MG63 (cell line): ENCODE measurements at places on chromosomes 1 and 21. TPM values are rescaled to one million over a fixed set of nuclear protein-coding genes. Genes with fewer than 3 reads are reported as not detected.

GRCh38 chr1:150575072-150575489 lies 4.3 kb downstream of the MCL1 start:
- DNase-seq: no peak

- no peak for DNase-seq
These were observed 572 bp downstream of the LPGAT1 start for GRCh38 chr1:211830055-211830327.

GRCh38 chr1:164709126-164709525 lies 150.1 kb downstream of the PBX1 start:
- no peak for DNase-seq

- DNase-seq: no peak
These were observed 23.4 kb upstream of the ARHGAP29 start for GRCh38 chr1:94260635-94261387.

GRCh38 chr1:91749788-91750231 lies 136.1 kb downstream of the TGFBR3 start:
- DNase-seq: no peak

Gene C4BPB
- total RNA-seq: 3.5 TPM in 1 of 2 replicates, not detected in the other

GRCh38 chr1:240831922-240832321 lies 220.0 kb upstream of the GREM2 start:
- DNase-seq: no peak

DNA sequence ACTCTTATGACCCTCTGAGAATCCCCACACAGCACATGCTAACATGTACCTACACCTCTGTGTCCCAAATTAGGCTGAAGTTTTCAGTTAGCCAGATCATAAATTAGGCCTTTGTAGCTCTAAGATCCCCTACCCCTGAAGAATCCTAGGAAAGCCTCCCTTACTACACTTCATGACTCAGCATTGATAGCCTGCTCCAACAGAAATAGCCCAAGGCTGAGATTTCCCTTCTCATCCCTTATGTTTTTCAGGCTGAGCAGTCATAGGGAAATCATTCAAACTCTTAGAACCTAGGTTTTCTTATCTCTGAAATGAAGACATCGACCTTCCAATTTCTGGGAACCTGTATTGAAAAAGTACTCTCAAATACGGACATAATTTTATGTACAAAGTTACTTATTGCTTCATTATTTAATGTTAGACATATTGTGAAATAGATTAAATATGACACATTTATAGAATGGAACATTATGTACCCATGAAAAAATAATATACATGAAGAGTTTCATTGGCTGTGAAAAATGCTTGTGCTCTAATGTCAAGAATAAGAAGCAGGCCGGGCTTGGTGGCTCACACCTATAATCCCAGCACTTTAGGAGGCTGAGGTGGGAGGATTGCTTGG lies 122.4 kb upstream of the UBE2U start:
- DNase-seq: peak; percentile 23

DNA sequence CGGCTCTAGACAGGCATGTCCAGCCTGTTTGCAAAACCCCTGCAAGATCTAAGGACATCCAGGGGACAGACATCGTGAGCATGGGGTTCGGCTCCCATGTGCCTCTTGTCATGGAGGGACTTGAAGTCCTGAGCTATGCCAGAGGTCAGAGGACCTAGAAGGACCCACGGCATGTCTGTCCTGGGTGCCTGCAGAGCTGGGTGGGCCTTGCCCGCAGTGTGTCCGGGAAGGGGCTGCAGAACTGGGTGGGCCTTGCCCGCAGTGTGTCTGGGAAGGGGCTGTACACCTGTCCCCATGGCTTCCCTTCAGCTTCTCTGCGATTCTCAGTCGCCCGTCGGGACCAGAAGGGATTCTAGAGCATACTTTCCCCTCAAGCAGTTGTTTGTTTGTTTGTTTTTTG lies 20.0 kb upstream of the TRAPPC10 start:
- no peak for DNase-seq

Gene PDZK1
- total RNA-seq: not detected in 2 replicates

Gene KCNN3
- total RNA-seq: 1.6 TPM in 1 of 2 replicates, not detected in the other

Gene CBS
- total RNA-seq: 9.8 and 15.1 TPM in 2 replicates

DNA sequence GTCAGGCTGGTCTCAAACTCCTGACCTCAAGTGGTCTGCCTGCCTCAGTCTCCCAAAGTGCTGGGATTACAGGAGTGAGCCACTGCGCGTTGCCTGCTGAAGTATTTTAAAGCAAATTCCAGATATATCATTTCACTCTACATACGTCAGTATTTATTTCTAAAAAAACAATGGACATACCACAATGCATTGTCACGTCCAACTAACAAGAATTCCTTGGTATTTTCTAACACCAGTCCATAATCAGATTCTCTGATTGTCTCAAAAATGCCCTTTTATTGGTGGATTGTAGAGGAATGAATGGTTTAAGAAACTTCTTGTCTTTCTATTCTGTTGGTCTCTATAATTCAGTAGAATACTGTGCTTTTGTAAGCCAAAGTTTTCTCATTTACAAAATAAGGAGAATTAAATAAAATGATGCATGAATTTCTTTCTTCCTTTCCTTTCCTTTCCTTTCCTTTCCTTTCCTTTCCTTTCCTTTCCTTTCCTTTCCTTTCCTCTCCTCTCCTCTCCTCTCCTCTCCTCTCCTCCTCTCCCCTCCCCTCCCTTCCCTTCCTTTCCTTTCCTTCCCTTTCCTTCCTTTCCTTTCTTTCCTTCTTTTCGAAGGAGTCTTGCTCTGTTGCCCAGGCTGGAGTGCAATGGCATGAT lies 55.8 kb downstream of the VPS13D start:
- no peak for DNase-seq

- DNase-seq: no peak
These were observed 122.7 kb downstream of the ST6GALNAC5 start for GRCh38 chr1:76989976-76990375.

Gene P3R3URF
- total RNA-seq: not detected in 2 replicates
